Dermis blood vessel endothelial cell (primary cell): ENCODE measurements at places on chromosomes 6 and 20.

GRCh38 chr6:19175023-19175422 lies 662.1 kb upstream of the ID4 start:
- DNase-seq: no peak

DNA sequence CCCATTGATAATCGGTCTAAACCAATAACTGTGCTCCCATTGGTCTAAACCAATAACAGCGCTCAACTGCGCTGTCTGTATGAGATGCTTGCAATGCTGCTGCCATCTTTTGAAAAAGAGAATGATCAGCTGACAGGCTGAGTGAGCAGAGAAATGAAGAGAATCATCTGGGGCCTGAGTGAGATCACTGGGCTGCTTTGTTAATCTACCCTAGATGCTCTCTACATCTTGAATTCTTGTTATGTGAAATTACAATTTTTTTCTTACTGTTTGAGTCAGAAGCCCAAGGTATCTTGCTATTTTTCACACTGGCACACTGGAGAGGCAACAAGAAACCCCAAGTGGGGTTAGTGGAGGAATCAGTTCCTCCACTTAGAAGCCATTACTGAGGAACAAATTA lies 91.5 kb upstream of the GCM1 start:
- DNase-seq: no peak

GRCh38 chr6:25953733-25954132 lies 8.9 kb upstream of the TRIM38 start:
- no peak for DNase-seq

DNA sequence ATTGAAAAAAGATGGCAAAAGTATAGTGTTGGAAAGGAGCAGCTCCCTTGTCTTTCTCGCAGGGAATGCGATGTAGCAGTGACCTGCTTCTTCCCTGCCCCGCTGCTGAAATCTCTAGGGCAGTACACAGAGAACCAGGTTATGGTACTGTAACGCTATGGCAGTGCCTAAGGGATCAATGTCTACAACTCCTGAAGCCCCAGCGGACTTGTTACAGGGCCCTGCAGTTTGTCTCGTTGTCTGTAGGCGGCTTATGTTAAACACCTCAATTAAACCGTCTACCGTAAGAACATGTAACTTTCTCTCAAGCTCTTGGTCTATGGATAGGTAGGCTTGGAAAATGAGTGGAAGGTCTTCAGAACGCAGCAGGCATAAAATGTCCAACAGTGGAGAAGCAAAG lies 44.8 kb upstream of the SLC17A4 start:
- DNase-seq: no peak

DNA sequence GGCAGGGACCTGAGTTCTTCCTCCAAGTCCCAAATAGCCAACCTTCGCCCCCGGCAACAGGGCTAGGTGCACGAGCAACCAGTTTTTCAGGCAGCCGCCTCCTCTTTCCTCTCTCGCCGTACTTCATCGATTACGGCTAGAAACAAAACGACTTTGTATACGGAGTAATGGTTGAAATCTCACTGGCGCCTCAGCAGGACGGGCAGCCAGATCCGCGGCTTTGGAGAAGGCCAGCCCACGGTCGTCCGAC lies 333 bp upstream of the SMIM13 start:
- DNase-seq: no peak

GRCh38 chr20:17505636-17506517 lies 25.3 kb downstream of the BFSP1 start:
- DNase-seq: peak; percentile 12

GRCh38 chr6:79672631-79673111 lies 41.5 kb downstream of the SH3BGRL2 start:
- peak; percentile 73 for DNase-seq

DNA sequence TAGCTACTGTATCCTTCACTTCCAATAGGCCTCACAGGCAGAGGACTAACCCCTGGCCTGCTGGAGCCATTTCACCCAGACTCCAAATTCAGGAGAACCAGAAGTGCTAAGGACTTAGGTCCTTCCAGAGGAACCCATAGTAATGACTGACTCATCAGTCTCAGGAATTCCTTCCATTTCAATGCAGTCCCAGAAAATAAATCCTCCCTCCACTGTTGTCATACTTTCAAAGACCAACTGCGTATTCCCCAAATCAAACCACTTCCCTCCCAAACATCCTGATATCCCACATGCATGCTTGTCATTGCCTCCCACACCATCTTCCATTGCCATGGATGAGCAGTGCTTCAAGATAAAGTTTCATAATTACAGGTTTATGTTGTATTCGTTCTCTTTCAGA lies 31.8 kb upstream of the NT5E start:
- peak; percentile 50 for DNase-seq

GRCh38 chr20:45772693-45773092 lies 19.0 kb downstream of the WFDC3 start:
- DNase-seq: no peak

DNA sequence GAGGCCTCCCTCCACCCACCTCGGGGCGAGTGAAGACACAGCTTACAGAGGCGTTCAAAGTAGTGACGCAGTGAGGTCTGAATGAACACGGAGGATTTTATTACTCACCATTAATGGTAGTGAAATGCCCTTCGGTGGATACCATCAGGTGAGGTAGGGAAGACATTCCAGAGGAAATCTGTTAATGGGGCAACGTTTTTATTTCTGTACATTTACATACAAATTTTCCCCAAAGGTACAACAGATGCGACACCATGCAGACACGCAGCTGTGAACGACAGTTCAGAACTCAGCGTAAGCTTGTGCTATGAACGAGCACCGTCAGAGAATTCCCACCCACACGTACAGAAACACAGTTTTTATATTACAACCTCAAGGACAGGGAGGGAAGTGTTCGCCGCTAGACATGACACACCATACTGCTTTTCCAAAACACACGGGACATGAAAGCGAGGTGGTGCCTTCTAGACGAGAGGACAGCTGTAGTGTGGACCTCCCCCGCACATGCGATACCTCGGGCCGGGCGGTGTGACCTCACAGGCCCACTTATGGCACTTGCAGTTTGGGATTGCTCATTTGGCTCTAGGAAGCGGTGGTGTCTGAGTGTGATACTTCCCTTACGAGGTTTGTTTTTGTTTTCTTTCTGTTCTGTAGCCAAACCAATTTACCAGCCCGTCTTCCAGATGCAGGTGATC lies 10.7 kb downstream of the PSMG4 start:
- DNase-seq: no peak

DNA sequence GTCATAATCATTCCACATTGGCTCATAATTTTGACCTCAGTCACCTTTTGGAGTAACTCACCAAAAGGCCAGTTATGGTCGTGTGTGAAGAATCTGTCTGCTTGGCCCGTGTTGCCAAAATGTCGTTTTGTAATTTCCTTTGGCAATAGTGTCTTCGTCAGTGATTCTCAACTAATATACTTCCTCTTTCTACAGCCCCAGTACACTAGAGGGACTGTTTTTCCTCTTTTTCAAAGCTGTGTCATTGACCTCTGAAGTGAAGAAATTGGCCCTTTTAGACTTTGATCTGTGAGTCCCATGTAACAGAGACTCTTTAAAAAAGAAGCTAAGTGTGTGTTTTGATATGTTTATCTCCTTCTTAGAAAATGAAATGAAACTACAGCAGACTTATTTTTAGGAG lies 5.2 kb downstream of the FOXO3 start:
- peak; percentile 70 for DNase-seq

GRCh38 chr6:44442833-44443444 lies 55.4 kb downstream of the CDC5L start:
- DNase-seq: no peak
